ENCODE measurements at places on chromosomes 1 and 21. TPM values are rescaled to one million over a fixed set of nuclear protein-coding genes. Genes with fewer than 3 reads are reported as not detected.

The IQGAP3 gene
- 0.52 TPM for total RNA-seq

The MKNK1 gene
- total RNA-seq, result 15.4 TPM

The TRABD2B gene
- total RNA-seq, result not detected

The HSPB7 gene
- 94.0 TPM for total RNA-seq

The SPAG17 gene
- total RNA-seq, result not detected

- no peak for DNase-seq
Measured at GRCh38 chr21:44420416-44421205, 34.7 kb upstream of the LRRC3 start.

DNA sequence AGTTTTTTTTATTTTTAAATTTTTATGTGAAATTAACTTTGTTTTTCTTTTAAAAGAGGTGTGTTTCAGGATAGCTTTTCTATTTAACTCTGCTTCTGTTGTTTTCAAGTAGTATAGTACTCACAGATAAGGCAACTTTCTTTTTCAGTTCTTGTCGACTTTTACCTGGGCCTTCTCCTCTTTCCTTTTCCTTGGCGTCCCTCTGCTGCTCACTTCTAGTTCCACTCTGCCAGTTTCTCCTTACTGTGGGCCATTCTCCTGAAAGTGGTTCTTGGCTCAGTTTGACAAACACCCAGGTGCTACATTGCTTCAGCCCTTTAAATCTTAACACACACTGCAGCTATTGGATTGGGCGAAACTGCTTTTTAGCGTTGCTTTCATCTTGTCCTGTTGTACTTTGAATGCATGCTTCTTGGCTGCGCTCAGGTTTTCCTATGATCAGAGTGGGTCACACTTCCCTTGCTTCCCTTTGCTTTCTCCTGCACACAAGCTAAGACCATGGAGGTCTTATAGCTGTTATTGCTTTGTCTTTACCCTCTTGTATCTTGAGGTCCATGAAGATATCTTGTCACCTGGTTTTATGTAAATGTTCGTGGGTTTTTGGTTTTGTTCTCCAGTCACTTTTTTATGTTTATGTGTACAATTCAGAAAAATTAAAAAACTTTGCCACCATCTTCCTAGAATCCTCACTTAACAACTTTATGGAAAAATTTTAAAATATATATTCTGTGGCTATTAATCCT, 21.6 kb downstream of the GABPA start:
- DNase-seq, result no peak

DNA sequence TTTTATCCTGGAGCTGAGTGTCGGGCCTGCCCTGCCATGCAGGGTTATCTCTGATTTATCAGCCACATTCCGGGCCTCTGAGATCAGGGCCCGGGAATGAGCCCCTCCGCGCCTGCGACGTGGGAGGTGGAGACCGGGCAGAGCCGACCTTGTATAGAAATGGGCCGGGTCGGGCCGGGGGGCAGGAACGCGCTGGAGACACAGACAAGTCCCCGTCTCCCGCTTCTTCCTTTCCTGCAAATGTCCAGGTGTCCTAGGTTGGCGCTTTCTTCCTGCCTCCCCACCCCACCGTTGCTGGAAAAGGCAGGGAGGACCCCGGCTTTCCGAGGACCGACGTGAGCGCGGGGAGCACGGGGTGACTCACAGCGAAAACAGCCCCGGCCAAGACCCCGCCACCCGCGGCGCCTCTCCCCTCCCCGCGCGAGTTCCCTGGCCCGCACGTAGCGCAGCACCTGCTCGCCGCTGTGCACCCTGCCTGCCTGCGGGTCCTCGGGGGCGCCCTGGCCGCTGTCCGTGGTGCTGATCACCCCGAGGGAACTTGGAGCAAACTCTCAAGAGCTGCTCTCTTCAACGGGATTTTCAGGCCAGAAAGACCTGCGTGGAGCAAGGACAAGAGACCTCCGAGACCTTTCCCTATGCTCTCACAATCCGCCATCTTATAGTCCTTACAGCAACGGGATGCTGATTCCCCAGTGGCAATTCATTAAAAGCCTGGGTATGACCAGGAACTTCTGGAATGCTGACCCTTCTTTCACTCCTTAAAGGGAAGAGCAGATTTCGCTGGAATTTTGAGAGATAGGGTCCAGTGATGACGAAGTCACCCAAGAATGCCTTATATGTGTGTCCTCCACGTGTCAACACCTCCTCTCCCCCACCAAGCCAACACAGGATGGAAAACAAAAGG, 475 bp upstream of the NPPB start:
- DNase-seq, result peak; percentile 72

- no peak for DNase-seq
Measured at GRCh38 chr1:168338589-168339503, 58.2 kb downstream of the TBX19 start.

All from myocyte (in vitro differentiated cells).